ENCODE measurements at places on chromosomes 4 and X. TPM values are rescaled to one million over a fixed set of nuclear protein-coding genes. Genes with fewer than 3 reads are reported as not detected.

Gene MAOB
- 43.2 TPM for total RNA-seq

- H3K36me3 ChIP-seq = no peaks in the 10 kb centered on the region
- no peak for DNase-seq
- H3K4me1 ChIP-seq = peaks cover 6% of the 10 kb centered on the region
- H3K27me3 ChIP-seq = no peaks in the 10 kb centered on the region
- no peak overlapping the region for H3K27ac ChIP-seq
Observed at GRCh38 chrX:50206753-50207152, 2.2 kb downstream of the CCNB3 start.

- H3K27ac ChIP-seq = no peak overlapping the region
- no peak for DNase-seq
- H3K4me1 ChIP-seq = no peaks in the 10 kb centered on the region
- no peak overlapping the region for H3K4me3 ChIP-seq
- no peaks in the 10 kb centered on the region for H3K27me3 ChIP-seq
Observed at GRCh38 chrX:95860127-95860526, 824.5 kb upstream of the DIAPH2 start.

- no peaks in the 10 kb centered on the region for H3K4me1 ChIP-seq
- H3K27me3 ChIP-seq = no peaks in the 10 kb centered on the region
- no peak for DNase-seq
Observed at GRCh38 chr4:125573368-125573767, 258.6 kb downstream of the FAT4 start.

Gene HERC6
- 3.8 TPM for total RNA-seq

Gene SSX1
- not detected for total RNA-seq

DNA sequence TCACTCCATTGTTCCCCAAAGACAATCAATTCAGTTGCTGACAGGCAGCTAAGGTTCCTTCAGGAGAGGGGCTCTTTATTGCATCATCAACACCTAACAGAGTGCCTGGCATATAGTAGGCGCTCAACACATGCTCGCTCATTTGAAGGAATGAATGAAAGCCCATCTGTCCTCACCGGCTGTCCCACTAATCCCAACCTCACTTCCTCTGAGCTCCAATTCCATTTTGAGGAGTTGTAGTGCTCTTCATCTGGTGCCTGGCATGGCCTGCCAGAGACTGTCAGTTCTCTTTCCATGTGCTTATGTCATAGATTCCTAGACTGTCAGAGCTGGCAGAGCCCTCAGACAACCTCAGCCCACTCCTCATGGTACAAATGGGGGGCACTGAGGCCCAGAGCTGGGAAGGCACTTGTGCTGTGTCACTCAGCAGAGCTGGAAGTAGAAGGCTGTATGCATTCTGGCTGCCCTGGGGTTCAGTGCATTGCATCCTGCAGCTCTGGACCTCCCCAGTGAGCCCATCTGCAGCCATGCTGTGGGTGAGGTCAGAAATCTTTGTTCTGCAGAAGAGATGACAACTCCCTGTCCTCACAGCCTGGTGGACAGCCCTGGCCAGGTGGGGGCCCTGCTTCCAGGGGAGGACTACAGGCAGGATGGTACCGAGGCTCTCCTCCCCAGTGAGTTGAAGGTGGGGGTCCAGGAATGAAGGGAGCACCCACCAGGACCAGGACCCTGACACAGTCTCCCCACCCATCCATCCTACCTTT lies 134.9 kb upstream of the PJA1 start:
- H3K36me3 ChIP-seq = no peaks in the 10 kb centered on the region
- no peak for DNase-seq
- H3K27ac ChIP-seq = no peak overlapping the region

DNA sequence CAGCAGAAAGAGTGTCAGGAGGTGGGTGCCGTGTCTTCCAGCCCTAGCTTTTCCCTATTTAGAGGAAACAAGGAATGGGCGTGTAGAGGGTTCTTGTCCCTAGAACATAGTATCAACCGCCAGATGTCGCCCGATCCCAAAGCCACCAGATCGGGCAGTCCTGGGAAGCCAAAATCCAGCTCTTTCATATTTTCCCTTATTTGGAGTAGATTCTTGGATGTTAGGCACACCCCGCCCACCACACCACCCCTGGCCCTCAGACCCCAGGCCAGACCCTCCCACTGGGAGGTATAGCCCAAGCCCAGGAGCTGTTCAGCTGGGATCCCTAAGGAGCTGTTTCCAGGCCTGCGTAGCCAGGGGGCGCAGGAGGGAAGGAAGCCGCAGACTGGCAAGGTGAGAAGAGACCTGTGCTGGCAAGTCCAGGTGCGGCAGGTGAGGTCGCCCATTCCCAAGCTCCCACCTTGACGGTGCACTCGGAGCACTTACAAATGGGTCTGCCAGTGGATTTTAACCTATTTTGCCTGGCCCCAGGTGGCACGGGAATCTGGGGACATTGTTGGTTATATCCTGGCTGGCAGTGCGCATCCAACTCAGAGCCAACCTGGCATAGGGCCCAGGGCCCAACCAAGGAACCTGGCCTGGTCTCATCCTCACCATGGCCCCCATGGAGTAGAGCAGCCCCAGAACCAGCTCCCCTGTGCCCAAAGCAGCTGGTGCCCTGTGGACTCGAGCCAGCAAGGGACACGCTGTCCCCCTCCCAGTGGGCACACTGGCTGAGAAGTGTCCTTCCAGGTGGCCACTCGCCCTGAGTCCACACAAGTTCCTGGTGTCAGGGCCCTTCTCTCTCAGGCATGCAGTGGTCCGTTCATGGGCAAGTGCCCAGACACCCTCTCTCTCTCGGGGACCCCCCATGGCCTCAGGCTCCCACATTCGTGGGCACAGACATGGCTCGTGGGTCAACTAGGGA lies 811 bp downstream of the FLNA start:
- peak overlapping the region; percentile 74 for H3K4me3 ChIP-seq
- no peaks in the 10 kb centered on the region for H3K27me3 ChIP-seq
- peak overlapping the region; percentile 97 for H3K27ac ChIP-seq

DNA sequence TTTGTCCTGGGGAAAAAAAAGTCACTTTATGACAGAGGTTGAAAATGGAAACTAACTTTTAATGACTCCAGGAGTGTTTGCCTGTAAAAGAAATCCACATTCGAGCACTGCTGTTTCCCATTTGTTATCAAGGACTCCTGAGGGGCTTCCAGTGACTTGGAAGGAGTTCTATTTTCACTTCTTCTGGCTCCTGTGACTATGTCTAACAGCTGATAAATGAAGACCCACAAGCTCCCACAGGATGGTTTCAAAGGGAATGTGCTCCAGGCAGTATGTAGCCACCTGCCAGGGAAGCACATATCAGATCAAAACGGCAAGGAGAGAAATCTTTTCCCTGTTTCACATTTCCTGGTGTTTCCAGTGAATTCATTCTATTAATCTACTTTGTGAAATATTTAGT lies 159.8 kb upstream of the FAM241A start:
- DNase-seq = no peak
- H3K36me3 ChIP-seq = no peaks in the 10 kb centered on the region
- no peaks in the 10 kb centered on the region for H3K27me3 ChIP-seq
- no peak overlapping the region for H3K27ac ChIP-seq
- H3K4me1 ChIP-seq = no peaks in the 10 kb centered on the region

GRCh38 chrX:45007598-45007997 lies 134.6 kb downstream of the KDM6A start:
- no peak for DNase-seq
- no peak overlapping the region for H3K4me3 ChIP-seq
- no peak overlapping the region for H3K27ac ChIP-seq
- peaks cover 11% of the 10 kb centered on the region for H3K4me1 ChIP-seq
- no peaks in the 10 kb centered on the region for H3K27me3 ChIP-seq
- H3K36me3 ChIP-seq = no peaks in the 10 kb centered on the region

- H3K27ac ChIP-seq = no peak overlapping the region
- no peaks in the 10 kb centered on the region for H3K36me3 ChIP-seq
- H3K4me1 ChIP-seq = peaks cover 5% of the 10 kb centered on the region
- DNase-seq = no peak
- H3K27me3 ChIP-seq = no peaks in the 10 kb centered on the region
Observed at GRCh38 chrX:42248226-42248625, 324.9 kb upstream of the CASK start.

- peaks cover 72% of the 10 kb centered on the region for H3K36me3 ChIP-seq
- DNase-seq = no peak
- H3K27me3 ChIP-seq = no peaks in the 10 kb centered on the region
- H3K4me3 ChIP-seq = no peak overlapping the region
- H3K4me1 ChIP-seq = no peaks in the 10 kb centered on the region
- H3K27ac ChIP-seq = no peak overlapping the region
Observed at GRCh38 chr4:119271361-119272085, 50.4 kb downstream of the FABP2 start.

Gene DMRTC1
- not detected for total RNA-seq

GRCh38 chr4:7309636-7310390 lies 117.5 kb downstream of the SORCS2 start:
- H3K27ac ChIP-seq = no peak overlapping the region
- H3K36me3 ChIP-seq = no peaks in the 10 kb centered on the region
- no peaks in the 10 kb centered on the region for H3K27me3 ChIP-seq
- DNase-seq = no peak
- no peaks in the 10 kb centered on the region for H3K4me1 ChIP-seq

DNA sequence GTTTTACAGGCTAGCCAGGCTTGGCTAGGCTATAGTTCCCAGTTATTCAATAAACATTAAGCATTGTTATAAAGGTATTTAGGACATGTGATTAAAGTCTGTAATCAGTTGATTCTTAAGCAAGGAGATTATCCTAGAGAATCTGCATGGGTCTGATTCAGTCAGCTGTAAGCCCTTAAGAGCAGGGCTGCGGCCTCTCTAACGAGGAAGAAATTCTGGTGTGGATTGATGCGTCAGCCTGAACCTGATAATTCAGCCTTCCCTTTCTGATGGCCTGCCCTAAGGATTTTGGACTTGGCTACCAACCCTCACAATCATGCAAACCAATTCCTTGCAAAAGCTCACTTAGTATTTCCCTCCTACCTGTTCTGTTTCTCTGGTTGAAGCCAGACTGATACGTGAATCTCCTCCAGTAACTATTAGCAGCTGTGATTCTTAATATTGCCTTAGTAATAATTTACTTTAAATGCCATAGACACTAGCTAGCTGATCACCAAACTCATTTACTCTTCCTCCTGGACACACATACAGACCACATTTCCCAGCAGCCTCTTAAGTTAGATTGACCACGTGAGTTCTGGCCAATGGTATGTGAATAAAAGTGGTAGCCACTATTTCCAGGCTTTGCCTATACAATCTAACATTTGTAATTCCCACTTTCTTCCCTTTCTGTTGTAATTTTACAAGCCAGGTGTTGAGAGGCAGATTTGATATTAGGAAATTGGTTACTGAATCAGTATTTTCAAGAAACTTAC lies 678.0 kb upstream of the INTU start:
- H3K4me1 ChIP-seq = no peaks in the 10 kb centered on the region
- H3K36me3 ChIP-seq = no peaks in the 10 kb centered on the region
- H3K27me3 ChIP-seq = no peaks in the 10 kb centered on the region
- H3K27ac ChIP-seq = no peak overlapping the region

Gene AKAP4
- total RNA-seq = not detected

- H3K4me3 ChIP-seq = peak within 1 kb of the TSS; percentile 50
- peak within 1 kb of the TSS; percentile 60 for H3K27ac ChIP-seq
- no peaks in the 10 kb centered on the region for H3K36me3 ChIP-seq
- H3K27me3 ChIP-seq = no peaks in the 10 kb centered on the region
Observed at GRCh38 chr4:38804654-38805295, at the start of gene TLR1. TLR1 (minus strand) TSS chr4:38804791; CDS start chr4:38798831, 5,960 bp downstream.

GRCh38 chrX:53280331-53281320 lies 758 bp downstream of the IQSEC2 start:
- peak overlapping the region; percentile 50 for H3K4me3 ChIP-seq
- H3K27me3 ChIP-seq = no peaks in the 10 kb centered on the region
- H3K36me3 ChIP-seq = no peaks in the 10 kb centered on the region
- peak overlapping the region; percentile 79 for H3K27ac ChIP-seq
- H3K4me1 ChIP-seq = peaks cover 51% of the 10 kb centered on the region

DNA sequence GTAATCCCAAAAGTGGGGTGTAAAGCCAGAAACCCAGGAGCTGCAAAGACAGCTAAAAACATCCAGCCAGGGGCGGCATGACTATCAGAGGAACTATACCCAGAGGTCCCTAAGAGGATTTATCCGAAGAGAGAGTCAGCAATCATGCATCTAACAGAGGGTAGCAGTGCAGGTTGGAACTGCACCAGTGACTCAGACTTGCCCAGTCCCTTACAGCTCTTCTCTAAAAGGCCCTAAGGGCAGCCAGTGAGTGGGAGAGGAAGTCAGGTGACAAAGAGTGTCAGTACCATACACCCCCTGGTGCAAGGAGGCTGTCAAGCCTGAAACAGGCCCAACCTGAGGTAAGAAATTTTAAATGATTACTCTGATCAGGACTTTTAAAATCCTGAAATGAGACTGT lies 88.1 kb downstream of the CAMK2D start:
- H3K4me3 ChIP-seq = no peak overlapping the region
- no peak overlapping the region for H3K27ac ChIP-seq
- no peaks in the 10 kb centered on the region for H3K27me3 ChIP-seq
- peaks cover 22% of the 10 kb centered on the region for H3K4me1 ChIP-seq
- DNase-seq = no peak
- H3K36me3 ChIP-seq = no peaks in the 10 kb centered on the region

Gene FBXW7
- 78.1 TPM for total RNA-seq

DNA sequence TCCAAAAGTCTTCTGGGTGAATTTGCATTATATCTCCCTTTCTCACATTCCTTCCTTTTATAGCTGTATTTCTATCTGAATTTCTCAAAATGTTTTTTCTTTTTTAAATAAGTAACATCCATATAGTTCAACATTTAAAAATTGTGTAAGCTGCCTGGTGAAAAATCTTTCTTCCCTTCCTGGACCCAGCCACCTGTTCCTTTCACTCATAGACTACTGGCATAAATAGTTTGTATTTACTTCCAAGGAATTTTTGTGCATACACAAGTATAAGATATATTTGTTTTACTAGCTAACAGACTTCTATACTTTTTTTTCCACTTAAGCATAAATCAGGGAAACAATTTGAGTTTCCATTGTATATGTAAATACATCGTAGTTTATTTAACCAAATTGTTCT lies 35.7 kb downstream of the PACRGL start:
- no peak for DNase-seq
- H3K4me1 ChIP-seq = no peaks in the 10 kb centered on the region
- H3K4me3 ChIP-seq = no peak overlapping the region
- H3K36me3 ChIP-seq = peaks cover 57% of the 10 kb centered on the region

DNA sequence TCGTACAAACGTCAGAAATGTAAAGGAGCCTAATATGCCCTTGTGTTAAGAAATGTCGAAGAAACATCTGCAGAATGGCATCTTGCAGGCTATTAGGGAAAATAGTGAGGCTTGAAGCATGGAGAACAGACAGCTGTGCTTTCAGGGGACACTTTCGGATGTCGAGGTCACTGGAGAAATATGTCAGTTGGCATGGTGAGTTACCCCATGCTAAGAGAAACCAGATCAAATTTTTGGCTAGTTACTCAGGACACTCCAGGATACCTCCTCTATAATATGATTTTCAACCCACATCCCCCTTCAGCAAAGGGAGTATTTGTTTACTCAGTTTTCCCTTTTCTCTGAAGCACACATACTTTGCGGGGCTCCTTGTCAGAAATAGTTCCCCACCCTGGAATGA lies 171.4 kb downstream of the GPC3 start:
- H3K4me3 ChIP-seq = no peak overlapping the region
- H3K27me3 ChIP-seq = no peaks in the 10 kb centered on the region
- H3K36me3 ChIP-seq = no peaks in the 10 kb centered on the region
- no peaks in the 10 kb centered on the region for H3K4me1 ChIP-seq
- H3K27ac ChIP-seq = no peak overlapping the region

Gene RAB28
- 15.9 TPM for total RNA-seq

- no peaks in the 10 kb centered on the region for H3K36me3 ChIP-seq
- peak overlapping the region; percentile 7 for H3K4me3 ChIP-seq
- no peak overlapping the region for H3K27ac ChIP-seq
- H3K4me1 ChIP-seq = peaks cover 39% of the 10 kb centered on the region
- DNase-seq = peak; percentile 88
Observed at GRCh38 chr4:41747230-41748055, 1.1 kb downstream of the PHOX2B start.

Gene FAM3A
- 34.9 TPM for total RNA-seq

- no peaks in the 10 kb centered on the region for H3K4me1 ChIP-seq
- DNase-seq = no peak
- no peak overlapping the region for H3K4me3 ChIP-seq
- no peaks in the 10 kb centered on the region for H3K27me3 ChIP-seq
Observed at GRCh38 chr4:169030562-169030982, 20.5 kb upstream of the CBR4 start.

Gene MAGIX
- 4.1 TPM for total RNA-seq

Measured in esophagus muscularis mucosa (tissue), 4 donors.